IMR-90 (cell line): ENCODE measurements at places on chromosomes 1 and 21. TPM values are rescaled to one million over a fixed set of nuclear protein-coding genes. Genes with fewer than 3 reads are reported as not detected.
A peak's percentile ranks its signal among the peaks of the same experiment; 100 is the strongest.

DNA sequence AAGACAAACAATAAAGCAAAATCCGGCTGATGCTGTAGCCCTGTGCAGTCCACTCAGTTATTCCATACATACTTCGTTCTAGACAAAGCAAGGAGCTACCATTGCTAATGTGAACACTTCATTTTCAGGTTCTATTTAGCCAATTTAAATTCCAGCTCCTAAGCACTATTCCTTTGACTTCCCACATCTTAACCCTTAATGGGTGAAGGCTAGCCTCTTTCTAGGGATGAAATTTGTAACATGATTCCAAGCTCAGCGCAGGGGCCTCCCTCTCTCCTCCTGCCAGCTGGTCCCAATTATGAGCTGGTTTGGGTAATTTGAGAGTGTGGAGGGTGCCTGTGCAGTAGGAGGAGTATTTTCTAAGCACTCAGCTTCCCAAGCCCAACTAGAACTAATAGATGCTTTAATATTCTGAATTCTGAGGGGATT is 53.9 kb upstream of the PTGFRN start:
- peak; percentile 39 for DNase-seq
- H3K27me3 ChIP-seq: no peaks in the 10 kb centered on the region
- H3K4me1 ChIP-seq: no peaks in the 10 kb centered on the region
- no peak overlapping the region for H3K4me3 ChIP-seq

- DNase-seq: peak; percentile 92
- no peaks in the 10 kb centered on the region for H3K36me3 ChIP-seq
- H3K4me3 ChIP-seq: no peak overlapping the region
- peaks cover 9% of the 10 kb centered on the region; the same call in 1 of the 2 replicates for H3K4me1 ChIP-seq
These were observed 179.0 kb downstream of the ADSS2 start for GRCh38 chr1:244272471-244273261.

The OR2T5 gene
- not detected in 2 replicates for total RNA-seq

The LYSMD1 gene
- 9.2 and 10.4 TPM in 2 replicates for total RNA-seq

The WNT3A gene
- total RNA-seq: not detected in 2 replicates

The CD48 gene
- total RNA-seq: not detected in 2 replicates
